ENCODE measurements at places on chromosomes 6 and 20.

DNA sequence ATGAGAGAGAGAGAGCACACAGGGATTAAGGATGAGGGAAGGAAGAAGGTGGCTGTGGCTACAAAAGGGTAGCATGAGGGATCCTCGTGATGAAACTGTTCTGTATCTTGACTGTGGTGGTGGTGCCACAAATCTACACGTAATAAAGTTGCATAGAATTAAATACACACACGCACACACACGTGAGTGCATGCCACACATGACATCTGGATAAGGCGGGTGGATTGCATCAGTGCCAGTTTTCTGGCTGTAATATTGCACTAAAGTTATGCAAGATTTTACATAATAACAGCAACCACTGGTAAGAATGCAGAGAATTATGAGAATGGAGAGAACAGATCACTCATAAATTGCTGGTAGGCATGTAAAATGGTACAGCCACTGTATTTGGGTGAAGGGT, 16.9 kb upstream of the STK35 start:
- DNase-seq: no peak

GRCh38 chr6:27839626-27840475, 72.3 kb downstream of the OR2B2 start:
- DNase-seq: peak; percentile 16

DNA sequence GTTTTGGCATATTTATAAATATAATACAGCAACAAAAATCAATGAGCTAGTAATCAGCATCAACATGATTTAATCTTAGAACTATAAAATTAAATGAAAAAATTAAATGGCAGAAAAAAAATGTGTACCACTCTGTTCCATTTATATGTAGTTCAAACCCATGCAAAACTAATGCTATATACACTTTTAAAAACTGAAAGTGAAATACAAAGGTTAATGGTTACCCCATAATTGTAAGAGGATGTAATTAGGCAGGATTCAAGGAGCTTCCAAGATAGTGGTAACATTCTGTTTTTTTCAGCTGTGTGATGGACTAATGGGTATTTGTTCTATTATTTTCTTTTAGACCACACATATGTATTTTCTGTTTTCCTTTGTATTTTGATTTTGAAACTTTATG, 492.1 kb downstream of the UTRN start:
- DNase-seq: no peak

DNA sequence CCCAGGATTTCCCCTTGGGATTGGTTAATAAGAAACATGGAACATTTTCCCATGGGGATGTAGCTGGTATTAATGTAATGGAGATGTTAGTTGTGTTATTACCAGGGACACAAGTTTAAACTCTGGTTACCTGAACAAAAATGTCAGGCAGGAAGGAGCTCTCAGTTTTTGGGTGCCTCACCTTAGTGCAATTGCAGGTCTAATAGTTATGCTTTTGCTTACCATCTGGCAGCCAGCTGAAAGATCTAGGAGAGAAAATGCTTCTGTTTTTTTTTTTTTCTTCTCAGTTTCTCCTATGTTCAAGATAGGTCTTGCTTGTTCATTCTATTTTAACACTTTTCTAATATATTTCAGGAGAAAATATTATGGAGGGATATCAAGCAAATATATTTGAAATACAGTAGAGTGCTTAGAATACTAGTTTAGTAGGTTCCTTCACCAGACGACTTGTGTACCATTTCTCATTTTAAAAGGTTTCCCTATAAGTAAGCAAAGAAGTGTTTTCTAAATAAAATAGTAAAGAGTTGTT, 4.2 kb upstream of the UBE2J1 start:
- no peak for DNase-seq

GRCh38 chr6:139003751-139004150, 15.7 kb upstream of the REPS1 start:
- DNase-seq: no peak

- no peak for DNase-seq
Measured at GRCh38 chr6:82979657-82980056, 86.0 kb downstream of the UBE3D start.

DNA sequence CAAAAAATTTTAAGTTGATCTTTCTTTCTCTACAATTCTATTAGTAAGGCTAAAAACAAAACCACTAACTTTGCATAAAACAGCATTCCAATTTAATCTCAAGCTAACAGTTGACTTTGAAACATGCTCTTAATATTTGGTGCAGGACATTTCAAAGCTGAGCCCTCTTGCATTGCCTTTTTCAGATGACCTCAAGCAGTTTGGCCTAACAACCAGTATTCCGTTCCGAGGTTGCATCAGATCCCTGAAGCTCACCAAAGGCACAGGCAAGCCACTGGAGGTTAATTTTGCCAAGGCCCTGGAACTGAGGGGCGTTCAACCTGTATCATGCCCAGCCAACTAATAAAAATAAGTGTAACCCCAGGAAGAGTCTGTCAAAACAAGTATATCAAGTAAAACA, 194.0 kb downstream of the ARHGAP18 start:
- DNase-seq: no peak

- DNase-seq: no peak
Measured at GRCh38 chr20:49466114-49466912, 16.2 kb downstream of the KCNB1 start.

- peak; percentile 77 for DNase-seq
Measured at GRCh38 chr20:62984666-62985443, 21.9 kb downstream of the BHLHE23 start.

GRCh38 chr20:41424011-41424410, 57.4 kb upstream of the EMILIN3 start:
- no peak for DNase-seq

DNA sequence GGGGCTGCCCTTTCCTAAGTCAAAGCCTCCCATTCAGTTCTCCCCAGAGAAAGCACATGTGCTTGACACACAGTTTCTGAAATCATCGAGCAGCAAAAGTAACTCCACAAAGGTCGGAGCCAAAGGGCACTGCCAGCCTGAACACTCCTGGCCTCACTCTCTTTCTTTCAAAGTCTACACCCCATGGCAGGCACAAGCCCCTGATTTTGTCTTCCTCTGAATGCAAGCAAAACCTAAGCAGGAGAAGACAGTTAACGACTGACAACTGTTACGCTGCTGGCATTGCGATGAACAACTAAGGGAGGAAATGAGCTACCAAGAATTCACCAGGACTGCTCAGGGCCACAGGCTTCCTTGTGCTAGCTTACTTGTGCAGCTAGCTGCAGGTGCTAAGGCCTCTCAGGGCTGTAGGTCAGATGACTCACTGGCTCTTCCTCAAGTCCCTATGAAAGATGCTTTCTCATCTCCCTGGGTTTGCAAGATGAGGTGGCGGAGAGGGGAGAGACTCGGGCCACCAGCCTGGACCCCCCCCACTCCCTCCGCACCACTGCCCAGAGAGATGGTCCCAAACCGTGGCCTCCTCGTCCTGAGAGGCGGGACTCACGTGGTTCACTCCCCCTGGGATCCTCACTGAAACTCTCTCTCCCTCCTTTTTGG, 208.2 kb downstream of the DLL1 start:
- DNase-seq: no peak

GRCh38 chr6:45626087-45626891, 248.6 kb upstream of the SUPT3H start:
- DNase-seq: no peak

DNA sequence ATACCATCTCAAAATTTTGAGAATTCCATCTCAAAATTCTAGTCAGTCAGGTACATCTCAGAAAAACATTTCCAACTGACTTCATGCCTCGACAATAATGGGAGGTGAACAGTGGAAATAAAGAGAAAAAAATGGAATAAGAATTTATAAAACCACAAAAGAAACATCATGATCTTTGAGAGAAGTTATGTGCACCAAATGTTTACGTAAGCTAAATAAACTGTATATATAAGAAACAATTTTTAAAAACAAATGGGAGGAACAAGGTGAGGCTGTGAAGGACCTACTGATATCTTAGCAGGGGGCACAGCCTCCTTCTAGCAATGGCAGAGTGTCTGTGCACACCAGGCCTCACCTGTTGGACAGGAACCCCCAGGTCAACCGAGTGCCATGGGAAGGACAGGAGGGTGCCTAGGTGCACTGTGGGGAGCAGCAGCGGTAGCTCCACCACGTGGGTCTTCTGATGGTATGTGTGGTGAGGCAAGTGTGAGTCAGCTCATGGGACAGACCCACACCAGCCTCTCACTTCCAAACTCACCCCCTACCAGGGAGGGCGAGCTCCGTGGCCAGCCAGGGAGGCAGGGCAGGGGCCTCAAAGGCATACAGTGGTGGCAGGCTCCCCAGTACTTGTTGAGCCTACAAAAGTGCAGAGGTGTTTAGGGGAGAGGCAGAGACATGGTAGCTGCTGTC, 23.2 kb downstream of the DIDO1 start:
- no peak for DNase-seq

GRCh38 chr6:69311888-69312287, 484.9 kb downstream of the LMBRD1 start:
- no peak for DNase-seq

DNA sequence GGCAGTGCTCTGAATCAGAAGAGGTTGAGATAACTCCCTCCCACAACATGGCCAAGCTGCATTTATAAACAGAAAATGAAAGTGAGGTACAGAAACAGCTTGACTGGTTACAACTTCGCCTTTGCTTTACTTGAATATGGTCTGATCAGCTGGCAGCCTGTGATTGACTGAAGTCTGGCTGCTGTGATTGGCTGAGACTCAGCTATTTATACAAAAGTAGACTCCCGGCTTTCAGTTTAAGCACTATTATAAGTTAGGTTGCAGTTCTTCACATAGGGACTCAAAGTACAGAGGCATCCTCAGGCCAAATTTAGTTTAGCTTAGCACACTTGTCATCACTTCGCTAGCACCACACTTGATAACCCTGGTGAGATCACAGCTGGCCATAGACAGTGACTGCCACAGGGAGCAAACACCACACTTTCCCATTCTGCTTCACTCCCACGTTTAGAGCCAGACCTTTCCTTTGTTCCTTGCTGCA, 362.6 kb downstream of the EPM2A start:
- peak; percentile 16 for DNase-seq

GRCh38 chr20:59042151-59042795, at the start of gene PRELID3B:
Gene PRELID3B (minus strand): TSS chr20:59042786. CDS start chr20:59042730, 56 bp downstream.
- DNase-seq: no peak

DNA sequence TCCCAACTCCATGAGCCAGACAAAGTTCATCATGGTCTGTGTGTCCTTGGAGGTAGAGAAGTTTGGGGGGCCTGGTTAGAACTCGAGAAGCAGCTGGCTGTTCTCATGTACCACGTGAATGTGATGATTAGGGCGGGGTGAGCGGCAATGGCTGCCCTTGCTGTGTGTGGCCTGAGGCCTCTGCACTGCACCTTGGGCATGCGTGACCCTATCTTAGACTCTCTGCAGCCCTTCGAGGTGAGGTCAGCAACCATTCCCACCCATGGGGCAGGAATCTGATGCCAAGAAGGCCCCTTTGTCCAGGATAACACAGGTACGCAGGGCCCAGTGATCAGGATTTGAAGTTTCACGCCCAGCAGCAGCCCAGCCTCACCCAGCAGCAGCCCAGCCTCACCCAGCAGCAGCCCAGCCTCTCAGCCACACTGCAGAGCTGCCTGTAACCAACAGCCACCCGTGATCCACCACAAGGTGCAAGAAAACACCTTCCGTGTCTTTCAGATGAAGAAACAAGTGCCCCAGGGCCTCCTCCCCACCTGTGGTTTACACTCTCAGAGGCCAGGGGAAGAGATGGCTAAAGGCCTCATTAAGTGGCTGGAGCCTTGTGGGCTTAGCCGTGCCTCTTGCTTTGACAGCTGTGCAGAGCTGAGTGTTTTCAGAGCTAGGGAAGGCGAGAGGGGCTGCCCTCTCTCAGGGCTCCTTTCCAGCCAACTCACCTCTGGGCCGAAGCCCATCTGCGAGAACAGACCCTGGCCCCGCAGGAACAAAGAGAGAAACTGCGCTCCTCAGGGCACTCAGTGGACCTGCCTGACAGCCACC, 195.2 kb upstream of the CDH4 start:
- DNase-seq: no peak

DNA sequence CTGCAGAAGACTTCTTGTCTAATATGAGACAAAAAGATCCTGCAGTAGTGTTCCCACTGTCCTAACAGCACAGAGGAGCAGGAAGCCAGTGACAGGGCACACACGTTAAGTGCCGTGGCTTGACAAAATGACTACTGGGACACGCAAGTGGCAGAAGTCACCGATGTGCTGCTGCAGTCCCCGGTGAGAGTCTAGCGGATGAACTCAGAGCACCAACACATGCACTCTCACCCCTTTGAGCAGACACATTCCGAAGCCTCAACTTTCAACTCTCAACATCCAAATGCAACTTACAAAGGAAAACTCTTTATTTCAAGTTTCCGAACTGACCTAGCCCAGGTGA, 898 bp downstream of the LAMA4 start:
- no peak for DNase-seq

- DNase-seq: no peak
Measured at GRCh38 chr6:35128042-35128441, 13.1 kb downstream of the TCP11 start.

- DNase-seq: no peak
Measured at GRCh38 chr6:52531834-52532233, 45.0 kb downstream of the TRAM2 start.

DNA sequence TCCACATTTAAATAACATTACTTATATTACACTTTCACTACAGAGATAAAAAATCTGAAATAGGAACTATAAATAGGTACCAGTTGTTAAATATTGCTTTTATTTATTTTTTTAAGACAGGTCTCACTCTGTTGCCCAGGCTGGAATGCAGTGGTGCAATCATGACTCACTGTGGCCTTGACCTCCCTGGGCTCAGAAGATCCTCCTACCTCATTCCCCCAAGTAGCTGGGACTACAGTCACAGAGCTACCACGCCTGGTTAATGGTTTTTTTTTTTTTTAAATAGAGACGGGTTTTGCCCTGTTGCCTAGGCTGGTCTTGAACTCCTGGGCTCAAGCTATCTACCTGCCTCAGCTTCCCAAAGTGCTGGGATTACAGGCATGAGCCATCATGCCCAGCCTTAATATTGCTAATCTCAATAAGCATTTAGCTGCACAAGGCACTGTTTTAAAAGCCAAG, 17.3 kb downstream of the EEF1E1 start:
- no peak for DNase-seq

DNA sequence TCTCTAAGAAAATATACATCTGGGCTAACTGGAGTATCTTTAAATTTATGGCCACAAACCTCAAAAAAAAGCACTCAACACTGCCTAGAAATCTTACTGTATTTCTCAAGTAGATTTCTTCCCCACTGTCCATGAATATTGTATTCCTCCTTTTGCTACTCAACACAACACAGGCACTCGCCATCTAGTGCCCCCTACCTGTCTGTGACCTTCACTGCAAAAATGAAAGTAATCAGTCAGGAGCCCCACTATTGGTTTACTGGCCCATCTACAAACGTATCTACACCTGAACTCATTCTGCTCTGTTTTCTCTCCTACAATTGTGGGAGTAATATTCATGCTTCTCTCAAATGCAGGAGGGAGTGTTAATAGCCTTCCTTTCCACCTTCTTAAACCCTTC, 58.3 kb downstream of the LY86 start:
- DNase-seq: no peak

DNA sequence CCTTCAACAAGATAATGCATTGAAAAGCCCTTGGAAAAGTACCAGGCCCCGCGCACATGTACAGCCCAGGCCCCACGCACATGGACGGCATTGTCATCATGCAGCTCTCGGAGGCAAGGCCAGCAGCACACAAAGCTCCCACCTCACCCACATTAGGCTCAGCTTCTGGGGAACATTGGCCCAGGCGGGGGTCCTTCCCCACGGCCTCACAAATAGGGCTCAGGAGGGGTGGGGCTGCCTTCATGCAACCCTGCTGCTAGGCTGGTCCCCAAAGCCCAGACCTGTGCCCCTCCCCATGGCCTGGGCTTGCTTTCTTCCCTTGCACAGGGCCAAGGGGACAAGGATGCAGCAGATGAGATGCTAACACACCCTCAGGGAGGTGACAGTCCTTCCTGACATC, 26.7 kb downstream of the NPEPL1 start:
- no peak for DNase-seq
